ENCODE measurements at places on chromosomes 16 and 17. TPM values are rescaled to one million over a fixed set of nuclear protein-coding genes. Genes with fewer than 3 reads are reported as not detected.

The FNDC8 gene
- total RNA-seq = not detected

The OR2C1 gene
- not detected for total RNA-seq

The CCL8 gene
- not detected for total RNA-seq

The ZNF764 gene
- 5.7 TPM for total RNA-seq

The CSH2 gene
- not detected for total RNA-seq

The CD300E gene
- not detected for total RNA-seq

The LDHD gene
- total RNA-seq = 0.55 TPM

The CASKIN2 gene
- total RNA-seq = 12.7 TPM

The TPSD1 gene
- not detected for total RNA-seq

The CTRB2 gene
- total RNA-seq = not detected

The AANAT gene
- 0.48 TPM for total RNA-seq

The CHST5 gene
- 0.06 TPM for total RNA-seq

The TMEM114 gene
- total RNA-seq = not detected

The RAB40C gene
- 12.0 TPM for total RNA-seq

The RRN3 gene
- total RNA-seq = 40.4 TPM

The RNF227 gene
- 1.2 TPM for total RNA-seq
